Kidney capillary endothelial cell (primary cell): ENCODE measurements at places on chromosomes 6 and 20.

DNA sequence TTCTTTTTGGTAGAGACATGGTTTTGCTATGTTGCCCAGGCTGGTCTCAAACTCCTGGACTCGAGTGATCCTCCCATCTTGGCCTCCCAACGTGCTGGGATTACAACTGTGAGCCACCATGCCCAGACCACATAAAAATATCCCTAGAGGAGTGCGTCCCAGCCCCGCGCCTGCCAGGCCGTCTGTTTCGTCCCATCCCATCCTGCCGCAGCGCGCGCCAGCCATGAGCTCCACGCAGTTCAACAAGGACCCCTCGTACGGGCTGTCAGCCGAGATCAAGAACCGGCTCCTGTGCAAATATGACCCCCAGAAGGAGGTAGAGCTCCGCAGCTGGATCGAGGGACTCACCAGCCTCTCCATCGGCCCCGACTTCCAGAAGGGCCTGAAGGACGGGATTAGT, 16.6 kb upstream of the AMD1 start:
- no peak for DNase-seq

DNA sequence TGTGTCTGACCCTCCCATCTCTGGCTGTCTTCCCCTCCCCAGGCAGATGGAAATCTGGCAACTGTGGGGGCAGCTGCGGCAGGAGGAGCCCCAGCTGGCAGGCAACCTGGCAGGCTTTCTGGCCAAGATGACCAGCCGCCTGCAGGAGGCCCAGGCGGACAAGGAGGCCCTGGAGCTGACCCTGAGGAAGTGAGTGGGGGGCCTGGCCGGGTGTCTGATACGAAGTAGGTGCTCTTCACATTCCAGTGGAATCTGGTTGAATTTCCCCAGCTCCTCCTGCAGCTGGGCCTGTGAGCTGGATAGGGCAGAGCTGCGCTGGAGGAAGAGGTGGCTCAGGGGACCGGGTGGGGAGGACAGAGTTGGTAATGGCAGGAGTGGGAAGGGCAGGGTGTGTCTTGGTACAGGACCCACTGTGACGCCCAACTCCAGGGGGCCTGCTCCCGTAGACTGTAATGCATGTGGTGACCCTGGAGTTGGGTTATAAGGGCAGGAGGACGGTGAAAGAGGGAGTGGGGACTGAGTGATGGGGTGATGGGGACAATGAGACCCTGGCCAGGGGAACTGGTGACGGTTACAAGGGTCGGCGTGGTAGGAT, 19.7 kb downstream of the RAB44 start:
- DNase-seq = no peak

GRCh38 chr6:125512621-125513020, 210.9 kb upstream of the HDDC2 start:
- no peak for DNase-seq

- DNase-seq = no peak
These were observed 28.7 kb downstream of the LAMA4 start for GRCh38 chr6:112225691-112226090.

DNA sequence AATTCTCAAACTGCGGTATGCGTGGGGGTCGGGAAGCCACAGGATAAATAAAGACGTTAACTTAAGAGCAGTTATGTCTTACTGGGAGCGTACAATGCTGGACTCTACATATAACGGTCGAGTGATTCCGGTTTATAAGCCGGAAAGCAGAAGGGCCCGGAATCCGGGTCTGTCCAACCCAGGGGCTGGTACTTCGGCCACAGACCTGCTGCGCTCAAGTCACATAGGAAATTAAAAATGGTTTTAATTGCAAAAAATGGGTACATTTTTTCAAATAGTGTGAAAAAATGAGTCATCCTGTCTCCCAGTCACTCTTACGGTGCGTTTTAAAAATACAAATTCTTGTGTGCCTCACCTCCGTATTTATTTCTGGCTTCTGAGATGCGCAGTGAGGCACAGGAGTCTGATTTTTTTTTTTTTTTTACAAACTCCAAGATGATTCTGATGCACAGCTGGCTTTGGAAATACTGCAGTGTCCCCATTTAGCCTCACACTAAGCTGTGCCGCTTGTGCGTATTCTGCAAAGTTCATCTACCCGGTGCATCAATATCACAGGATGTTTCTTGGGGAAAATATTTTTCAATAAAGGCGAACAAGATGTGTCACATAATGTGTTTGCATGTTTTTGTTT, 1.0 kb downstream of the PCIF1 start:
- DNase-seq = no peak

DNA sequence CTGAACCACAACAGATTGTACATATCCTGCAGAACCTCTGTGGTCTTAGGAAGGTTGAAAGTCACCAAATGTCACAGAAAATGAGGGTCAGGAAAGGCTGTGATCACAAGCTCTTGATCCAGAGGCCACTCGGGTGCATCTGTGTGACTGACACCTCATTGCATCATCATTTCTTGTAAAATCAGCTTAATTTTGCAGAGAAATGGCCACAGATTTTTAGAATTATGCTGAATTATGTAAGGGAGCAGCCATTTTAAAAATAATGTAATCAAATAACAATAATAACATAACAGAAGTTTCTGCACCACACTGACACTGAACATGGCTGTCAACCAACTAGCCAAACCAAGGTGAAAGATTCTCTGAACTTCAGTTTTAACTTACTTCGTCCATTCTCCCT, 32.5 kb upstream of the PRND start:
- DNase-seq = no peak

- no peak for DNase-seq
These were observed 1.4 kb upstream of the CHD6 start for GRCh38 chr20:41619360-41620100.

DNA sequence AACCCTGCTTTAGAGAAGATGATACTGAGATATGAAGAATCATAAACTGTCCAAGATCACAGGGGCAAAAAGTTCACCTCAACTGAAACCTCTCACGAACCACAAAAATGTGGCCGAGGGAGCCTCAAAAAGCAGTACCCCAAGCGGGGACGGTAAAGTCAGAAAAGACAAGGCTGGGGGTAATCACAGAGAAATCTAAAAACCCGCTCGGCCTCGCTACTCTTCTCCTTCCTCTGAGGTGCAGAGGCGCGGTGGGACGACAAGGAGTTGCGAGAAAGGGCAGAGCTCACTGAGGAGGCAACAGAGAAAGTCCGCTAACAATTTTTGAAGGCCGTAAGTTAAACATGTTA, 356 bp upstream of the IRAK1BP1 start:
- no peak for DNase-seq

GRCh38 chr6:169296170-169296569, 42.5 kb upstream of the THBS2 start:
- DNase-seq = no peak

GRCh38 chr6:139109558-139109957, 25.3 kb upstream of the HECA start:
- DNase-seq = no peak

DNA sequence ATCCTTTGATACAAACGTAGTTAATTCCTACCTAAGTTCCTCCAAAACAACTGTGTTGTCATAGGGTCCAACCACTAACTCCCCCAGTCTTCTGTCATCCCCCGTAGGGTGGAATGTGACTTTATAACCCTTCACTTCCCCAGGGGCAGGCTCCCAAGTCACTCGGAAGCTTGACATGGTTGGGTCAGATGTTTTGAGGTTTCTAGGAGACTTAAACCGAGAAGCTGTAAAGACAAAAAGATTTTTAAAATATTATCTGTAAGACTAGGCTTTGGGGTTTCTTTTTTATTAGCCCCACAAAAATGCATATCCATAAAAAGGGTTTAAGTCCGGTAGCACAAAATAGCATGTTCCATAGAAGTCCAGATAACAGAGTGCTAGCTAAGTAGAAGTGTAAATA, 50.2 kb downstream of the COL12A1 start:
- no peak for DNase-seq

DNA sequence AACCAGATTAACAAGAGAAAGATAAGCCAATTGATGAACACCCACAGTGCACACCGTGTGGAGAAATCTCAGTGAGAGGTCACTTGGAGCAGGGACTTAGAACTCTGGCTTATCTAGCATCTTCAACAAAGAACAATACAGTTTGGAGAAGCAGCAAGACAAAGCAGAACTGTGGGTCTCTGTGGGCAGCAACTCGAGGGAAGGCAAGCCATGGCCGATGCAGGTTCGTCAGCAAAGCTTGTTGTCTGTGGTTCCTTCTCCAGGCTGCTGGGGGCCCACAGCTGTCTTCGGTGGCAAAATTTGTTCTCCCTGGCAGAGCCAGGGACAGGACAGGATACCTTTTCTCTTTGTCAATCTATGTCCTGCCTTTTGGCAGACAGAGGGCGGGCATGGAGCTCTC, 22.1 kb downstream of the RPP40 start:
- DNase-seq = no peak
